Activated T-cell treated with anti-CD3 and anti-CD28 coated beads, Interleukin-2, amount 50 U/mL, for 4 hours (primary cell): ENCODE measurements at places on chromosomes 11 and 22. TPM values are rescaled to one million over a fixed set of nuclear protein-coding genes. Genes with fewer than 3 reads are reported as not detected.

DNA sequence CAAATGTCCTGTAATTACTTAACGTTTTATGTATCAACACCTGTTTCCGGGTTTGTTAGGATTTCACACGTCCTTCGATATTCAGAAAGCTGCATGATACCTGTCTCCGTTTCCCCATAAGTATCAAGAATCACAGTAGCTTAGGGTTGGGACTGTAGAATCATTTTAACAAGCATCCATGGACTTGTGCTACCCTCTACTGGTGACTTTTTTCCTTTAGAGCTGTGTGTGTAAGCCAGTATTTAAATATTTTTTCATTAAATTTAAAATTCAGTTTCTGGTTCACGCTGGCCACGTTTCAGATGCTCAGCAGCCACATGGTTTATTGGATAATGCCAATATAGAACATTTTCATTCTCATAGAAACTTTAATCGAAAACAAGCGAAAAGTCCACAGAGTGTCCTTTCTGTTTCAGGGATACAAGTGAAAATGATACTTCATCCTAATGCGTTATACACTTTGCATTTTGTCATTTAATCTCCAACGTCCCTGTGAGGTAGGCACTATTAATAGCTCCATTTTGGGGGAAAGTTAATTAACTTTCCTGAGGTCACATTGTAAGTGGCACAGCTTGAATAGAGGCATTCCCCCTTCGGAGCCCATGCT, 61.5 kb upstream of the SLC25A18 start:
- DNase-seq = no peak

- no peak for DNase-seq
Measured at GRCh38 chr11:105220121-105220520, 80.6 kb upstream of the CARD18 start.

- DNase-seq = no peak
Measured at GRCh38 chr22:47591709-47592108, 829.3 kb downstream of the TBC1D22A start.

GRCh38 chr11:122069707-122070360, 46.2 kb downstream of the BLID start:
- DNase-seq = no peak

DNA sequence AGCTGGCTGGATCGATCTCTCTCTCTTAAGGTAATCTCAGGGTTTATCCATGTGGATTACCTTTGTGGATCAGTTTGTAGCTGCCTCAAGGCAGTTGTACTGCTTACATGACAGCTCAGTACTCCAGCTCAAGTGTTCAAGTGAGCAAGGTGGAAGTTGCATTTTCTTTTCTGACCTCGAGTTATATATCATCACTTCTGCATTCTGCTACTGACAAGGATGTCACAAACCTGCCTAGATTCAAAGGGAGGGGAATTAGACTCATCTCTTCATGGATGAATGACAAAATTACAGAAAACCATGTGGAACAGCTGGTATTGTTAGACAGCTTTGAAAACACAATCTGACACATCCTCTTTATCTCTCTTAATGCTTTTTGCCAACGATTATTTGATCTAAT, 6.1 kb upstream of the TCN2 start:
- no peak for DNase-seq

GRCh38 chr11:34214961-34215805, 109.8 kb downstream of the NAT10 start:
- DNase-seq = peak; percentile 54

DNA sequence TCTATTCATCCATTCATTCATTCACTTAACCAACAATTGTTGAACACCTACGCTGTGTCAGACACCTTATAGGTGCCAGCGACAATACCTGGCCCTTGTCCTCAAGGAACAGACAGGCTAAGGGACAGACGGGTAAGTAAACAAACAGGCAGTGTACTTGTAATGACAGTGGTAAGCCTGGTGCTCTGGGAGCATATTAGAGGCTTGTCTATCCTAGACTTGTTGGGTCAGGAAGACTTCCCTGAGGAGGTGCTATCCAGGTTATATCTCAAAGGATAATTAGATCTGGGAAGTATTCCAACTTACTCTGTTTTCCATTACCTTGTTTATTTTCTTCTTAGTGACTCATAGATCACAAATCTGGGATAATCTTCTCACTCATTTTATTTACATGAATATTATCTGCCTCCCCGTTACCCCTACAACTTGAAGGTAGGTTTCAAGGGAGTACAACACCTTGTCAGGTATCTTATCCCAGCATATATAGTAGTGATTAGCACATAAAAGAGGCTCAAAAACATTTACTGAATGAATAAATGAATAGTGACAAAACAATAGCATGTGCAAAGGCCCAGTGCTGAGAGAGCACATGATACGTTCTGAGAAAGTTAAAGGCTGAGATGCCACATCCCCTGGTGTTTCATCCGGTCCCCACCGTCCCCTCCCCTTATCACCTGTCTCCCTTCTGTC, 75.3 kb upstream of the NCAM1 start:
- DNase-seq = no peak

- no peak for DNase-seq
Measured at GRCh38 chr11:125394296-125394695, 101.8 kb downstream of the FEZ1 start.

GRCh38 chr22:45743687-45744086, 72.1 kb downstream of the ATXN10 start:
- no peak for DNase-seq

DNA sequence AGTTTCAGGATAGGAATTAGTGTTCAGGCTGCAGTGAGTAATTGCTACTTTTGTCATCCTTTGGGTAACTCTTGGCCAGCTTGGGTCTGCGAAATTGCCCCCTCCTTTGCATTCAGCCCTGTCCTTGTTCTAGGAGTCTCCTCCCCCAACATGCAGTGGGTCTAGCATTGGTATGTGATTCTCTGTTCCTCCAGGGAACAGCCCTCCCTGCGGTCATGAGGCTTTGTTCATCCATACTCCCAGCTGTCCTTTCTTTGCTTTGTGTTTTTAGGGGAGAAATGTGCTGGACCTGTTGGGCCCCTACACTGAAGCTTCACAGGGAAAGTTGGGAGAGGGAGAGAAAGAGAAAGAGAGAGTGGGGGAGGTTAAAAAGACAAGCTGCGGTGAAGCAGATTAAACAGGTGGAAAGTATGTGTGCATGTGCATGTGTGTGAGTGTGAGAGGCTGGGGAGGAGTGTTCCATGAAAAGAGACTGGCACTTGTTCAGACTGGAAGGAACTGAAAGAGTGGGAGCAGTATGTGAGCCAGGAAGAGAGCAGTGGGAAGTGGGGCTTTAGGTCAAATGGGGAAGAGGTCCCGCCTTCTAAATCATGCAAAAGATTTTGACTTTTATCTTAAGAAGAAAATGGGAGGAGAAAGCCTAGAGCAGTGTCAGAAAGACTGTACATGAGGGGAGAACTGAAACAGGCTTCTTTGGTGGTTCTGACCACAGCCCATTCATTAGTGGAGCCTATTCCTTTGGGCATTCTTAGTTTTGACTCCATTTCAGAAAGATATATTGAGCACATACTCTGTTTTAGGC, 17.9 kb upstream of the SESN3 start:
- DNase-seq = no peak

DNA sequence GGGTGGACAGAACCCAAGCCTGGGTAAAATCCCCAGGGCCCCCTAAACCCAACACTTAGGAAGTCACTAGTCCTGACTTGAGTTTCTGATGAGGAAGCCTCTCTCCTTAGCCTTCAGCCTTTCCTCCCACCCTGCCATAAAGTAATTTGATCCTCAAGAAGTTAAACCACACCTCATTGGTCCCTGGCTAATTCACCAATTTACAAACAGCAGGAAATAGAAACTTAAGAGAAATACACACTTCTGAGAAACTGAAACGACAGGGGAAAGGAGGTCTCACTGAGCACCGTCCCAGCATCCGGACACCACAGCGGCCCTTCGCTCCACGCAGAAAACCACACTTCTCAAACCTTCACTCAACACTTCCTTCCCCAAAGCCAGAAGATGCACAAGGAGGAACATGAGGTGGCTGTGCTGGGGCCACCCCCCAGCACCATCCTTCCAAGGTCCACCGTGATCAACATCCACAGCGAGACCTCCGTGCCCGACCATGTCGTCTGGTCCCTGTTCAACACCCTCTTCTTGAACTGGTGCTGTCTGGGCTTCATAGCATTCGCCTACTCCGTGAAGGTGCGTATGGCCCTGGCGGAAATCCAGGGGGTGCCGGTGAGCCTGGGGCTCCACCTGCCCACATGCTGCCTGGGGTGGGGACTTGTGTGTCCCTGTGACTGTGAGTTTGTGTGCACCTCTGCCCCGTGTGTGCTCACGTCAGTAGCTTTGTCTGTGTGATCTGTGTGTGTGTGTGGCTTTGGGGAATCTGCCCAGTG, at the start of gene IFITM1:
Gene IFITM1 (plus strand): TSS at position 254 of the 767 bp plus-strand sequence. CDS start 131 bp downstream, at position 385.
- DNase-seq = no peak

- DNase-seq = no peak
Measured at GRCh38 chr11:45652781-45653180, 12.6 kb downstream of the CHST1 start.

DNA sequence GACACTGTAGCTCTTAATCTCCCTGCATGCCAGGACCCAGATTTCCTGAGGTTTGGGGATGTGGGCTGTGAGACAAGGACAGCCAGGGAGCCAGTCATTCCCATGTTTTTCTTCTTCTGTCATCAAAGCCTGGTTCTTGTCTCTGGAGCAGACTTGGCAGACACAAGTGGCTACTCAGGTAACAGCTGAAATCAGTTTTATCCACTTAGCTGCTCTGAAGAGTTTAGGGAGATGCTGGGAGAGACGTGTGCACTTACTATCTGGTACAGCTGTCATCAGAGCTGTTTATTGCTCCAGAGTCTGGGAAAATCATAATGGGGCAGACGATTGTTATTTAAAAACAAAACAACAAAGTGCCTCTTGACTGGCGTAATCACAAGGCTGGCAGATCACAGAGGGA, 56.6 kb downstream of the CSNK2A3 start:
- DNase-seq = no peak

- no peak for DNase-seq
Measured at GRCh38 chr11:67657300-67657699, 6.8 kb upstream of the ACY3 start.

DNA sequence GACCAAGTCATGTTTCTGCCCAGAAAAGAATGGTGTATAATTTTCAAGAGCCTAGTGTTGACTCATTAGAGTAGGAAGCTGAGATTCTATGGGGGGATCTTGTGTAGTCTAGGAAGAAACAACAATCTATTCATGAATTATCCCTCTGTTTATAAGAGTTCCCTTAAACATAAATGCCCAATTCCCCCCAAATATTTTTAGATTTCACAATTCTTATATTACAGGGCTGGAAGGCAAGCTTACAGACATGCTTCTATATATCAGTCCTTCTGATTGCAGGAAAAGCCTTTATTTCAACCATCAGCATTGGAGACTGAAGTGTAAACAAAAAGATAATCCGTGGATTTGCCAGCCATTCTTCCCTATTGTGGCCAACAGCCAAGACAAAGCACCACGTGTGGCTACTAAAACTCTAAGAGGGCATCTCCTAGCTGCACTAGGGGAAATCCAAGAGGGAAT, 71.4 kb downstream of the NAT10 start:
- no peak for DNase-seq

GRCh38 chr11:1194231-1194976, 28.5 kb upstream of the MUC5B start:
- DNase-seq = peak; percentile 4

DNA sequence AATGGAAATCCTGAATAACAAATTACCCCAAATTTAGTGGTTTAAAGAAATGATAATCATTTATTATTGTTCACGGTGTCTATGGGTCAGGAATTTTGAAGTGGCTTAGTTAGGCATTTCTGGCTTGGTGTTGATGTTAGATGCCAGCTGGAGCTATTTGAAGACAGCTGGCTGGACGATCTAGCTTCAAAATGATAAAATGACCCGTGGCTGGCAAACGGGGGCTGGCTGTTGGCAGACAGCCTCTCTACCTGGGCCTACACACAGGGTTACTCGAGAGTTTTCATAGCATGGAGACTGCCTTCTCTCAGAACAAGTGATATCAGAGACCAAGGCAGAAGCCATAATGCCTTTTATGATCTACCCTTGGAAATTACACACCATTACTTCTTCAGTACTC, 285.2 kb downstream of the METTL15 start:
- DNase-seq = no peak

DNA sequence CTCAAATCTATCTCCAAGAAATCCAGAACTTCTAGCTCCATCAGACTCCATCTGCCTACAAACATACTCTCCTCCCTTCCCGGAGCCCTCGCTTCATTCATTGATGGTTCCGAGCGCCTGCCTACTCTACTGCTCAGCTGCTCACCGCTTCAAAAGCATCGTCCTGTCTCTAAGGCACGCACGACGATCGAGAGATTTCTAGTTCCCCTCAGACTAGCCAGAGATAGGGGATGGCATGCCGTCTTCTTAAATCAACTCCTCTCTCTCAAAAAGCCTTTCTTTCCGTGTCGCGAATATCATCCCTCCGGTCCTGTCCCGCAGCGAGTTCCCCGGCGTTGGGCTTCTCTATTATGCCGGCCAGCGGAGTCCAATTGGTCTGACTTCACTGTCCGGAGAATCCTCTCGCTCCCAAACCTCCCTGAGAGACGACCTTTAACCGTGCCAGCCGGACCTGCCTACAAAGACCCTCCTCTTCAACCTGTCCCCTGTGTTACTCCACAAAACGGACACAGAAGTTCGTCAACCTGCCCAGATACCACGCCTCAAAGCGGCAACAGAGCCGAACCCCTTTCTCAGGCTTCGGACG, 592 bp downstream of the EEF1G start:
- DNase-seq = no peak

- DNase-seq = no peak
Measured at GRCh38 chr11:11967669-11968510, 40.5 kb downstream of the DKK3 start.

- no peak for DNase-seq
Measured at GRCh38 chr11:130454491-130455252, 6.2 kb downstream of the ADAMTS15 start.

DNA sequence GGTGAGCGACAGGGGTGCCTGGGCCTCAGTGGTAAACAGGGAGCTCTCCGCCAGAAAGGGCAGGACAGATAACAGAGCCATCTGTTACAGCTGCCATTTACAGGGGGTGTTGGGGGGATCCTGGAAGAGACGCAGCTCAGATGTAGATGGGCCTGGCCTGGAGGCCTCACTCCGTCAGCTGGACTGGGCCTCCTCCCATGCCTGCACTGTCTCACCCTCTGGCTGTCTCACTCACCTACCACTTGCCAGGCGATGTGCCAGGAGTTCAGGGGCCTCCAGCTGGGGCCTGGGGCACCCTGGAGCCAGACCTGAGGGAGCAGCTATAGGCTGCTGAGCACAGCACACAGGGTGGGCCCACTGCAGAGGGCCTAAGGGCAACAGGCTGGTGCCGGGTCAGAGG, 16.3 kb upstream of the SUSD2 start:
- DNase-seq = no peak

- no peak for DNase-seq
Measured at GRCh38 chr11:60343094-60343704, 16.1 kb downstream of the MS4A6E start.

C22orf42 gene
- not detected for total RNA-seq

ALDH3B2 gene
- not detected for total RNA-seq

OR5M3 gene
- not detected for total RNA-seq

SEPTIN5 gene
- total RNA-seq = 1.1 TPM

VWCE gene
- total RNA-seq = 10.2 TPM

C11orf65 gene
- 0.91 TPM for total RNA-seq

BAD gene
- total RNA-seq = 38.8 TPM

GGT5 gene
- 0.19 TPM for total RNA-seq

OR8G1 gene
- not detected for total RNA-seq

TIMM10B gene
- 48.1 TPM for total RNA-seq

RPL27A gene
- total RNA-seq = 1,340 TPM

ROBO3 gene
- 9.7 TPM for total RNA-seq

CD59 gene
- total RNA-seq = 27.8 TPM
